ENCODE measurements at places on chromosomes 7 and 10. TPM values are rescaled to one million over a fixed set of nuclear protein-coding genes. Genes with fewer than 3 reads are reported as not detected.

DNA sequence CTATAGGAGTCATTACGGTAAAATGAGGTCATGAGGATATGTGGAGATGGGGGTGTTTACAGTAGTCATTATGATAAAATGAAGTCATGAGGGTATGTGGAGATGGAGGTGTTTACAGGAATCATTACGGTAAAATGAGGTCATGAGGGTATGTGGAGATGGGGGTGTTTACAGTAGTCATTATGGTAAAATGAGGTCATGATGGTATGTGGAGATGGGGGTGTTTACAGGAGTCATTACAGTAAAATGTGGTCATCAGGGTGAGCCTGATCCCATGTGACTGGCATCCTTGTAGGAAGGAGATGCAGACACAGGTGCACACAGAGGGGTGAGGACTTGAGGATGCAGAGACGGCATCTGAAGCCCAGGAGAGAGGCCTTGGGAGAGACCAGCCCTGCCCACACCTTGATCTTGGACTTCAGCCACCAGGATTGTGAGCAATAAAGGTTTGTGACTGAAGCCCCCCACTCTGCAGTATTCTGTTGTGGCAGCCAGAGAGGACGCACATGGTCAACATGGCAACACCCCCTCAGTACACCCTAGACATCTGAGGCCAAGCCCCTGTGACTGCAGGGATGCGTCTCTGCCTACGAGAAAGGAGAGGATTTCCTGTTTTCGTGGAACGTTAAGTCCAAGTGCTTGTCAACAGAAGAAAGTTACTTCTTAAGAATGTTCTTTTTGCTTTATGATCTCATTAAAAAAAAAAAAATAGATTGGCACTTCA, 544.4 kb downstream of the DNAJB6 start:
- DNase-seq = no peak
- no peaks in the 10 kb centered on the region for H3K4me1 ChIP-seq
- H3K4me3 ChIP-seq = no peak overlapping the region
- H3K27ac ChIP-seq = no peak overlapping the region
- peaks cover 2% of the 10 kb centered on the region for H3K27me3 ChIP-seq

PVRIG gene
- not detected for total RNA-seq

GRCh38 chr10:14454206-14454605, 123.5 kb upstream of the FRMD4A start:
- no peak overlapping the region for H3K27ac ChIP-seq
- H3K27me3 ChIP-seq = no peaks in the 10 kb centered on the region
- no peak overlapping the region for H3K4me3 ChIP-seq
- DNase-seq = no peak
- peaks cover 9% of the 10 kb centered on the region for H3K36me3 ChIP-seq

SLC13A4 gene
- not detected for total RNA-seq

DNA sequence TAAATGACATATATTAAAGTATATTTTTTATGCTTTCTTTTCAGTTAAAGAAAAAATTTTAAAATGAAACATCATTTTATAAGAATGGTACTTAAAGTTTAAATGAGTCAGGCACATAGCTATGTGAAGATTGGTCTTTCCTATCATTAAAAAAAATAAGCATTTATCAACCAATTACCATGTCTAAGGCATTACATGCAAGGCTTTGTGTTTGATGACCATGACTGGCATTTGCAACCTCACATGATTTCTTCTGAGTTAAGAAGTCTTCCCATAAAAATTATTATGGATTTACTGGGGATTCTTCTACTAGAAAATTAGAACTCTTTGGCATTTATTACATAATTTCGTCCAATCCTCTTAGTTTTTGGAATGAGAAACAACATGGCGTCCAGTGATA, 776.1 kb downstream of the MAGI2 start:
- no peaks in the 10 kb centered on the region for H3K36me3 ChIP-seq
- H3K27me3 ChIP-seq = no peaks in the 10 kb centered on the region
- H3K4me1 ChIP-seq = no peaks in the 10 kb centered on the region
- DNase-seq = no peak

CNPY1 gene
- not detected for total RNA-seq

- no peak for DNase-seq
- no peak overlapping the region for H3K27ac ChIP-seq
- H3K4me1 ChIP-seq = peaks cover 13% of the 10 kb centered on the region
- peaks cover 3% of the 10 kb centered on the region for H3K27me3 ChIP-seq
- no peak overlapping the region for H3K4me3 ChIP-seq
Observed at GRCh38 chr10:11011984-11012383, 5.7 kb upstream of the CELF2 start.

- no peak overlapping the region for H3K27ac ChIP-seq
- H3K27me3 ChIP-seq = peaks cover 9% of the 10 kb centered on the region
- peaks cover 30% of the 10 kb centered on the region for H3K4me1 ChIP-seq
- peaks cover 32% of the 10 kb centered on the region for H3K36me3 ChIP-seq
- H3K4me3 ChIP-seq = no peak overlapping the region
Observed at GRCh38 chr7:16942929-16943509, 61.2 kb upstream of the AGR3 start.

CYP3A7 gene
- 0.18 TPM for total RNA-seq

NEURL1 gene
- 0.69 TPM for total RNA-seq

DNA sequence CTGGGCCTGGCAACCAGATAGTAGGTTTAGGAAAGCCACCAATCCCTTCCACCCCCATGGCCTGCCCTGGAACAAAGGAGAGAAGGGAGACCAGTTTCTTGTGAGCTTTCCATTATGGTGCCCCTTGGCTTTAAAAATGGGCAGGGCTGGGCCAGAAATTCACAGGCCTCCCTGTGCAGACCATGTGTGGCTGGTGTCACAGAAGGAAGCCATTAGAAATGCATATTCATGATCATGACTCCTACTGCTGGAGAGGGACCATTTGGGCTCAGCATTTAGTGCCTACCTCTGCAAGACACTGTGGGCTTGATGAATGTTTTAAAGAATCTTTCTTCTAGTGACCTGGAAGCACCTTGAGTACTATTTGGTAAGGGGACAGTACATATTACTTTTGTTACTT, 108.3 kb downstream of the HECW1 start:
- H3K27ac ChIP-seq = no peak overlapping the region
- H3K27me3 ChIP-seq = no peaks in the 10 kb centered on the region
- H3K4me3 ChIP-seq = no peak overlapping the region
- H3K36me3 ChIP-seq = no peaks in the 10 kb centered on the region

DNA sequence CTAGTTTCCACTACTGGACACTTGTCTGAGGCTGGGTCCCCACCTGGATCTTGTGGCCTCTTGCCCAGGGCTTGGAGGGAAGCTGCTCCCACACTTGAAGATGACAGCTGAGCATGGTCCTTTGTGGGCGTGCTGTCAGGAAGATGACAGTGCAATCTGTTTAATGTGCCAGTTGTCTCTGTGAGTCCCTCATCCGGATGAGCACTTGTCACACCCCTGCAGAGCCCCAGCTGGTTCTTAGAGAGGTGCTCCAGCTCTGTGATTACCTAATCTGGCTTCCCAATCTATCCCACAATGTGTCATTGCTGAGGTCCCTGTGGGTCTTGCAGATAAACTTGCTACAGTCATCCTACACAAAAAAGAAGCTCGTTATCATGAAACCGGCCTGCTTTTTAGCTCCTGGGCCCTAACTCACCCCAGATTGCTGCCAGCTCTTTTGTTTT, 34.8 kb upstream of the CCSER2 start:
- H3K4me3 ChIP-seq = no peak overlapping the region
- H3K27ac ChIP-seq = no peak overlapping the region
- no peaks in the 10 kb centered on the region for H3K36me3 ChIP-seq
- DNase-seq = no peak
- peaks cover 39% of the 10 kb centered on the region for H3K4me1 ChIP-seq

BTBD16 gene
- total RNA-seq = 0.23 TPM

GRCh38 chr10:77586719-77587415, 50.7 kb downstream of the KCNMA1 start:
- H3K27ac ChIP-seq = no peak overlapping the region
- no peak for DNase-seq
- peaks cover 6% of the 10 kb centered on the region for H3K27me3 ChIP-seq
- H3K4me1 ChIP-seq = no peaks in the 10 kb centered on the region
- H3K4me3 ChIP-seq = no peak overlapping the region
- no peaks in the 10 kb centered on the region for H3K36me3 ChIP-seq

DNA sequence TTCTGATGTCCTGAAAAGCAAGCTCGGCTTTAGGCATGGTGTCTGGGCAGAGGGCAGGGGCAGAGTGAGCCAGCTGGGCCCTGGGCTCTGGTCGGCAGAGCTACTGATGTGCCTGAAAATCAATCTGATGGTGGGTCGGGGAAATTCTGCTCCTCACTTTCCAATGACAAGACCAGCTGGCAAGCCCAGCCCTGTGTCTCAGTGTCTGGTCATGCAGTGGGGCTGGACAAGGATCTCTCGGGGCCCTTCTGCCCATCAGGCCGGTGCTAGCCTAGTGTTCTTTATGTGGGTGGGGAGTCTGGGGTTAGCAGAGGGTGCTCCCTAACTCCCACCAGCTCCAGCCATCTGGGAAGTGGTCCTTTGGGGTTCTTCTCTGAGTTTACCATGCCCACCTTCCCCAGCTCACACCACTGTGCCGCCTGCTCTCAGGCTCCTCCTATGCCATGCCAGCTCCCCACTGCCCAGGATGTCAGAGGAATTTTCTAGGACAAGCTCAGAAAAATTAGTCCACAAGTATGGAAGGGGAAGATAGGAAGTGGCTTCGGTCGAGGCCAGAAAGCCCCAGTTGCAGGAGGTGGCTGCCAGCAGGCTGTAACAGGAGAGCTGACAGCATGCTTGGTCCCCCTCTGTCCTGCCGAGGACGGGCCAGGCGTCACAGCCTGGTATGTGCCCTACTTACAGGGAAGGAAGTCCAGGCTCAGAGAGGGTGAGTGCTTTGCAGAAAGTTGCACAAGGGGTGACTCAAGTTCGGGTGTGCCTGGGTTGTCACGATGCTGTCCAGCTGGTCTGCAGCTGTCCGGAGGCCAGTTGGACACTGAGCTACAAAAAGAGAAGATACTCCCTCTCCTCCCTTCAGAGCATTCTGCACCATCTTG, 135.2 kb downstream of the ADCY1 start:
- H3K36me3 ChIP-seq = peaks cover 23% of the 10 kb centered on the region
- DNase-seq = no peak
- no peak overlapping the region for H3K27ac ChIP-seq
- no peaks in the 10 kb centered on the region for H3K27me3 ChIP-seq
- H3K4me1 ChIP-seq = no peaks in the 10 kb centered on the region

GRCh38 chr7:127702938-127703337, 50.9 kb downstream of the SND1 start:
- H3K4me3 ChIP-seq = no peak overlapping the region
- no peak overlapping the region for H3K27ac ChIP-seq
- peaks cover 14% of the 10 kb centered on the region for H3K4me1 ChIP-seq
- H3K27me3 ChIP-seq = peaks cover 2% of the 10 kb centered on the region
- peaks cover 57% of the 10 kb centered on the region for H3K36me3 ChIP-seq

GRCh38 chr7:26865094-26865388, 651 bp upstream of the SKAP2 start:
- peaks cover 2% of the 10 kb centered on the region for H3K27me3 ChIP-seq
- no peaks in the 10 kb centered on the region for H3K36me3 ChIP-seq
- H3K27ac ChIP-seq = peak overlapping the region; percentile 96
- H3K4me3 ChIP-seq = peak overlapping the region; percentile 95

VTI1A gene
- total RNA-seq = 35.4 TPM

DNA sequence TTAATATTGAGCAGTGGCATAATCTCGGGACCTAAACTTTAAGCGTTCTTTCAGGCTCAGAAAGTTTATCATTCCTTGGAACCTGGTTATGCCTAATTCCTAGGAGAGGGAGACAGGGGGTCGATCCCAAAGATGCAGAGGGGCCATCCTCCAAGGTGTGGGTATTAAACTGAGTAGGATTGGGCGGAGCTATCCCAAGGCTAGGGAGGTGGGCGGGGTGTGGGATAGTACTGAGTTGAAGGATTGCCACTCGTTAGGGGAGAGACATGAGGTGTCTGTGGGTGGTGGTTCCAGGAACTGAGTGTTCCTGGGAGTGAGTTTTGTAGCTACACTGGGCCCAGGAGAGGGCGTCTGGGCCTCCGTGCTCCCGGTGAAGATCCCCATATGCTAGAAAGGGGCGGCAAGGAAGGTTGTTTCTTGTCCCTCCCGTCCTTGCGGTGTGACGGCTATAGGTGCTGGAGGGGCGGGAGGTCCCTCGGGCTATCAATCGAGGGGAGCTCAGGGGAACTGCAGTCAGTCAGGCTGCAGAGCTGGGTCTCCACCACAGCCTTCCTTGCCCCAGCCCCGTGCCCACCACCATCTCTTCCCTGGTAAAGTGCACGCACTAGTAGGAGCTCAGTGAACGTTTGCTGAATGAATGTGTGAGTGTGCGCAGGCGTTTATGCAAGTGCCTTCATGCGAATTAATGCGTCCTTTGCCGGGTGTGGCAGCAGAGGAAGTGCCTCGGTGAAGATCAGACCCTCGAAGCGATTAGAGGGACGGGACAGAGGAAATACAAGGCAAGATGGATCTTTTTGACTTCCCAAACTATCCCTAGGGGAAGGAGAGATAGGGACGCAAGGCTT, 3.0 kb upstream of the HMX2 start:
- peaks cover 47% of the 10 kb centered on the region for H3K27me3 ChIP-seq
- no peak overlapping the region for H3K4me3 ChIP-seq
- no peak for DNase-seq
- no peaks in the 10 kb centered on the region for H3K36me3 ChIP-seq
- H3K4me1 ChIP-seq = peaks cover 30% of the 10 kb centered on the region

DNA sequence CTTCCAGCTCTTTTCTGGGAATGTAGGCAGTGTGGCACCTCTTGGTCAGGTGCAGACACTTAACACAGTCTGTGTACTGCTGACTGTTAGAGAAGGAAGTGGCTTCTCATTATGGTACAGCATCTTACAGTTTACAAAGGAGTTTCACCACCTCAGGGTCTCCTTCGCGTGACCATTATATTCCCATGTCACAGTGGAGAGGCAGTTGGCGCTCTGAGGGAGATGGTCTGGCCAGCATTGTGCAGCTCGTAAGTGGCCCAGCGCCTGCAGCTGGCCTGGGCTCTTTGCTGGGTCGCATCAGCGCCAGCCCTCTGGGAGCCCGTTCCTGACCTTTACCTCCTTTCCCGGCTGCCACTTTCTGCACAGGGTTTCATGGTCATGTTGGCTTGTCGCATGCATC, 15.4 kb downstream of the TSPAN15 start:
- DNase-seq = no peak
- H3K36me3 ChIP-seq = peaks cover 13% of the 10 kb centered on the region
- peaks cover 6% of the 10 kb centered on the region for H3K27me3 ChIP-seq
- peaks cover 74% of the 10 kb centered on the region for H3K4me1 ChIP-seq

Measured in endothelial cell (in vitro differentiated cells).